LHCN-M2 (cell line): ENCODE measurements at places on chromosomes 5 and 9. TPM values are rescaled to one million over a fixed set of nuclear protein-coding genes. Genes with fewer than 3 reads are reported as not detected.
A peak's percentile ranks its signal among the peaks of the same experiment; 100 is the strongest.

GRCh38 chr9:116700882-116701865 is 14.1 kb downstream of the TRIM32 start:
- no peak for DNase-seq

DNA sequence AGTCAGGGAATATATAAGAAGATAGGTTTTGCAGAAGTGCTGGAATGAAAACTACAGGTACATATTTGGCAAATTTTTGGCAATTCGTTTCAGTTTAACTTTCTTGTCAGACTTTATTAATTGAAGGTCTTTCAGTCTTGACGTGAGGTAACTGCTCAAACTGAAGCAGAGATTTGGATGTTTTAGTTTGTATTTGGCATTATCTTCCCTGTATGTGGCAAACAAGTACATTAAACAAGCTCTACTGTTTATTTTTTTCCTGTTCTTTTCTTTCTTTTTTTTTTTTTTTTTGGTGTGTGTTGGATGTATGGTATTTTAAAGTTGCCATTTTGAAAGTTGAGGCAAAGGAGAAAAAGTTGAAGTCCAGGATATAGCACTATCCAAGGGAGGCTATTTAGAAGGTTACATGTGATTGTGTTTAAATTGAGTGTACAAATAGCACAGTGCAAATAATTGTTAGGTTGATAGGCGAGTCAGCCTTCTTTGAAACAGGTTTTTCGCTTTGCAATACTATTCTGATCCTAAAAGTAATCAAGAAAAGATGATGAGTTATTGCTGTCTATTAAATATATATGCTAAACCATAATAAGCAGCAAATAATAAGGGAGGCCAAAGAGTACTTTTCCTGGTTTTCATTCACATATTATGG is 2.2 kb downstream of the PBX3 start:
- DNase-seq, result no peak

- DNase-seq, result no peak
These were observed 384 bp upstream of the MRPS2 start for GRCh38 chr9:135500071-135500524.

GRCh38 chr5:146334074-146334533 is 4.5 kb upstream of the POU4F3 start:
- DNase-seq, result no peak

DNA sequence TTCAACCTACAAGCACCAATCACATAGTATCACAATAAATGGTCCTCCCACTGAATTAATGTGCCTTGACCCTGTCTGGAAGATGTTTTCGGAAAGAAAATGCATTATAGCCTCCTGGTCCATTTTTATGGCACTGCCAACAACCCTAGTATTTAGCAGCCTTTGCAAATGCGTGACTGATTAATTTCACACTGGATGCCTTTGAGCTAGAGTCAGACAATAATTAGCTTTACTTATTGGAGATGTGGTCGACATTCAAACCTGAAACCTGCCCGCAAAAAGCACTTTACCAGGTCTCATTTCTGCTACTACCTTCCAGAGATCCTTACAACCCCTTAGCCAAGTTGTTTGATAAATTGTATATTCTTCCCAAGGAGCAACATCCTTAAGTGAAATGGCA is 119.3 kb upstream of the DPYSL3 start:
- DNase-seq, result no peak

DNA sequence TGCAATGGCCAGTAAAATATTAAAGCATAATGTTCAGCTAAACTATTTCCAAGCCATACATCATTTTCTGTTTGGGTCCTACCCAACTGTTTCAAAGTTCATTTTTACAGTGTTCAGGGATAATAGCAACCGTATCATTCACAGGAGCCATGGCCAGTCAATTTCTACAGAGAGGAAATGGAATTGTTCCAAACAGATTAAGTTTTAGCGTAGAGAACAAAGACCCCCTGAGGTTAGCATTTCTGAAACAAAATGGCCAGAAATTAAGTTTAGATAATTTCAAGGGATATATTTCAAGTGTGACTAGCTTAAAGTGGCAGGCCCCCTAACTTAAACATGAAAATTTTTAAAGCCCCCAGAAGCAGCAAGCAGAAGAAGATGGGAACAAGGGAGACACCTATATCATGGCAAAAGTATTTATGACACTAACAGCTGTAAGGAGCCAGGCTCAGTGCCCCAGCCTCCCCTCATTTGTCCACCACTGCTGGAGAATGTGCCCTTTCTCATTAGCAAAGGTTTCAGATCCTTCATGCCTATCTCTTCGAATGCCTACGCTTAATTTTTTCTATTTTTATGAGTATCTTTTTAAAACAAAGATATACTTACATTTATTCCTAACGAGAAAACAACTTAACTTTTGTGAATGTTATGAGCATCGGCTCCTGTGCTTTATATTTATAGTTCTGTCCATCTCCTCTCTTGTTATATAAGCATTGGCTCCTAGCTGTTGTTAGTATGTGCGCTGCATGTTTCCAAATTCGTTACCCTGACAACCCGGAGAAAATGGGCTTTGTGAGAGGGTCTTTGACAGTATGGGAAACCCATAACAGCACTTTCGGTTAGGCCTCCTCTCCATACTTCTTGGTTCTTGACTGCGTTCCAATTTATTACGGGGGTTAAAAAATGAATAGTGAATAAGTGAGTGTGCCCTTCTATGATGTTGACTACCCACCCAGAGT is 116.3 kb downstream of the MED27 start:
- DNase-seq, result no peak

GRCh38 chr9:19785230-19785629 is 3.6 kb downstream of the SLC24A2 start:
- no peak for DNase-seq

GRCh38 chr5:16957304-16958196 is 21.5 kb upstream of the MYO10 start:
- peak; percentile 94 for DNase-seq

GRCh38 chr9:88653406-88653805 is 118.4 kb downstream of the NXNL2 start:
- DNase-seq, result no peak

- no peak for DNase-seq
These were observed 3.2 kb downstream of the GRPEL2 start for GRCh38 chr5:149348518-149348917.

DNA sequence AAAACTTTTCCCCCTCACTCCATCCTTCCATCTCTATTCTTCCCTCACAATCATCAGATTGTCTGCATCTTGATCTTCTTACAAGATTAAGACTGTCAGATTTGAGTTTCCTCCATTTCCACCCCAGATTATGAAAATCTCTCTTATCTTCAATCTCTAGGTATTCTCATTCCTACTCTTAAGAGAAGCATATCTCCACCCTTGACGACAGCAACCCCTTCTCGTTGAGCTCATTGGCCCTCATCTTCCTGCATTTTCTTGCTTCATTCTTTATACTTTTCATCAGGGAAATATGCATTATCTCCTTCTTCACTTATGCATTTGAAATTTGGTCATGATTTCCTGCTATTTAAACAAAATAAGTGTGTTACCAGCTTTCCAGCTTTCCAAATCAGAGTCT is 301.3 kb downstream of the DNAH5 start:
- DNase-seq, result no peak

DNA sequence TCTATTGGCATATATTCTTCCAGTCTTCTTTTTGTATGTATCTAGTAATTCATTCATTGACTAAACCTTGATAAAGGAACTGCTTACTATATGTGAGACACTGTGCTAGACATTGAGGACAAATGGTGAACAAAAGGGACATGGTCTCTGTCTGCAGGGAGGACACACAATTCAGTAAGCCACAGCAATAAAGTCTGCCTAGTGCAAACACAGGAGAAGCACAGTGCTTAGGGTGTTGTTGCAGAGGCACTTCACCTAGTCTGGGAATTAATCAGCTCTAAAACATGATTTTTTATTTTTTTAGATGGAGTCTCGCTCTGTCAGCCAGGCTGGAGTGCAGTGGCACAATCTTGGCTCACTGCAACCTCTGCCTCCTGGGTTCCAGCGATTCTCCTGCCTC is 6.4 kb upstream of the CCL28 start:
- DNase-seq, result no peak

DNA sequence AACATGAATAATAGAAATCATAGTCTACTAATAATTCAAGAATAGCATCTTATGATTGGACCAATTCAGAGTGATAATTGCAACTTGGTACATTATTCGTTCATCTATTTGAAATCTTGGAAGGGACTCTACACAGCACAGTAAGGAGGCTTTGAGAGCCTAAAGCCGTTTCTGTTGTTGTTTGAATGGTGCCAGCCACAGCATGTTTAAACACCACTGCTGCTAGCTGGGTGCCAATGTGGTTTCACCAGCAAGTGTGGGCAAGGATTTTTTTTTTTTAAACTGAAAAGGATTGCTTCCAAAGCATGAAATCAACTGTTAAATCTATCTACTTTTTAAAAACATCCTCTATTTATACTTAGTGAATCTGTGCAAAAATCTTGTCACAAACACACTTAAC is 253.9 kb upstream of the MAP3K1 start:
- no peak for DNase-seq

GRCh38 chr9:109906766-109907382 is 126.9 kb downstream of the PALM2AKAP2 start:
- peak; percentile 42 for DNase-seq

Gene NUTM2F
- total RNA-seq, result not detected in 2 replicates

Gene ECSCR
- total RNA-seq, result 0.19 and 0.40 TPM in 2 replicates

Gene HAVCR2
- total RNA-seq, result 0.06 and 0.17 TPM in 2 replicates

Gene PCDH1
- total RNA-seq, result not detected in 2 replicates

Gene SH2D3C
- not detected in 2 replicates for total RNA-seq

Gene ZNF366
- total RNA-seq, result 0.23 TPM in 1 of 2 replicates, not detected in the other
